ENCODE measurements at places on chromosomes 6 and 20.

DNA sequence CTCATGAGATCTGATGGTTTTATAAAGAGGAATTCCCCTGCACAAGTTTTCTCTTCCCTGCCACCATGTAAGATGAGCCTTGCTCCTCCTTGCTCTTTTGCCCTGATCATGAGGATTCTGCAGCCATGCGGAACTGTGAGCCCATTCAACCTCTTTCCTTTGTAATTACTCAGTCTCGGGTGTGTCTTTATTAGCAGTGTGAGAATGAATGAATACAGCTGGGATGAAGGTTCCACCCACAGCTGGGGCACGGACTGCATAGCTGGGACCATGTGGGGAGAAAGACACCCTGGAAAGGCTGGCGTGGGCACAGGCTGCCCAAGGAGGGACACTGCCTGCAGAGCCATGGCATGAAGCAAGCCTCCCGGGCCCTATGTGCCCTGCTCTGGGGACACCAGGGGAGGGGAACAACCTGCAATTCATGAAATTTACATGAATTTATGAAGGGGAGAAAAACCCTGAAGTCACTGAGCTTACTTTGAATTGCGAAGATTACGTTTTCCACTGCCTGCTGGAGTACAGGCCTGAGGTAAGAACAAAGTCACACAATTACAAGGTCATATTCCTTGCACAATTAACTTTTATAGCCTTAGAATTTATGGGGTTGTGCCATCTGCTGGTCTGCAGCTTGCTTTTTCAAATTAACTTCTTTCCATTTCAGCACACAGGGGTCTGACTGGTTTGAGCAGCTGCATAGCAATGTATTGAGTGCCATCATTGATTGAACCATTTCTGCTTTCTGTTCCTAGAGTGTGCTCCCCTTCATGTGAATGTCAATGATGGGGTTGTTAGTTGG is 46.2 kb downstream of the SLC22A1 start:
- no peak for DNase-seq

GRCh38 chr6:97726378-97726777 is 443.4 kb upstream of the MMS22L start:
- no peak for DNase-seq

DNA sequence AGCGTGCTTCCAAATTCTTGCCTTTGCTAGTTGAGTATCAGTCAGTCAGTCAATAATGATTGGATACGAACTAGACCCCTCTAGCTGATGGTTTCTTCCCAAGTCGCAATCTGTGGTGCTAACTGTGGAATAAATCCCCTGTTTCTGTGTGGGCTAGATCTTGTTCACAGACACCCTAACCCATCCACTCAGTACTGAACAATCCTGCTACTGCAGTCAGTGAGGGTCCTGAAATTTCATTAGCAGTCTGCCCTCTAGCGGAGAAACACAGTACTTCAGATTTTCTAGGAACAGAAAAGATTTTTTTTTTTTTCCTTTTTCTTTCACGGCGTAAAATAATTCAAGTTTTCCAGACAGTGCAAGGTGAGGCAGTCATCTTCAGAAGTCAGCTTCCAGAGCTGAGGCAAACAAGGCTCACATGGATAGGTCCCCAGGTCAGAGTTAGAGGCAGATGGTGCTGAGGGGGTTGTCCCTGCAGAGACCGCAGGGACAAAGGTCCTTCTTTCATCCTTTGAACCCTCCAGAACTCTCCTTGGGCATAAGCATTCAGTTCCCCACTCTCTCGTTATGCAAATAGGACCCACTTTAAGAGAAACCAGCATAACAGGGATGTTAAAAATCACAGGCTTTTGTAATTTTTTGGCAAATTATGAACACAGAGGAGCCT is 119.6 kb downstream of the SCML4 start:
- no peak for DNase-seq

DNA sequence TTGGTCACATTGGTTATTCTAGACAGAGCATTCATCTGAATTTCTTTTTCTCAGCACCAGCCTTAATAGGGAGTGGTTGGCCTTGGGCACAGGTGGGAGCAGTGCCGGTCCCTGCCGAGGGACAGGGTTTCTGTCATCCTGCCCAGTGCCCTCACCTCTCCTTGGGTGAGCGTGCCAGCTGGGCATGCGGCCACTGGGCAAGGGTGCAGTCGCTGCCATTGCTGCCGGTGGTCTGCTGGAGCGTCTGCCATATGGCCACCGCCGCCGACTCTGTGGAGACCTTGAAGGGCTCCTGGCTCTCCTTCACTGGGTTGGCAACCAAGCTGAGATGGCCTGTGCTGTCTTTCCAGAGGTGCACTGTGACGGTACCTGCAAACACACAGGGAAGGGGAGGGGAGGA is 16.4 kb upstream of the UQCC2 start:
- no peak for DNase-seq

DNA sequence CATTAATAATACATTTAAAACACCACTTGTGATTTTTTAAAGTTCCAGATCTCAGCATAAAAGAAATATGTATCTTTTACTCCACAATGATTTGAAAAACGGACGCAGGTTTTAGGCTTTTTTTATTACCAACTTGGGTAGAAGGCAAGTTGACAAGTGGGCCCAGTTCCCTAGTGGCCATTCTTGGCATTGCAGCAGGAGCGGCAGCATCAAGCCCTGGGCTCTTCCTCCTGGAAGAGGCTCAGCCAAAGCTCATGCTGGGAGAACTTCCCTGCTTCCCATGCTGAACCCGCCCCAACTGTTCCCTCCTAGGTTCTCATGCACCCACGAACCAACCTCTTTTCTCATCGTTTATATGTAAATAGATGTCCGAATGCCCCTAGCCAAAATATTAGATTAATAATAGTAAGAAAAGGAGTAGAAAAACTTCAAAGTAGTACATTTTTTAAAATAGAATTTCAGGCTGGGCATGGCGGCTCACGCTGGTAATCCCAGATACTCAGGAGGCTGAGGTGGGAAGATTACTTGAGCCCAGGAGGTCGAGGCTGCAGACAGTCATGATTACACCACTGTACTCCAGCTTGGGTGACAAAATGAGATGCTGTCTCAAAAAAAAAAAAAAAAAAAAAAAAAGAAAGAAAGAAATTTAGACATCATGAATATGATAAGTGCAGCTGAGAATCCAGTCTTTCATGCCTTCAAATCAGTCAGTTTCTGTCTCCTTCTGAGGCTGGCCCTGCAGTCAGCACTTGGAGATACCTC is 18.2 kb upstream of the MYB start:
- DNase-seq: no peak
